Left cardiac atrium (tissue), 4 donors: ENCODE measurements at places on chromosomes 2 and 18. TPM values are rescaled to one million over a fixed set of nuclear protein-coding genes. Genes with fewer than 3 reads are reported as not detected.

DNA sequence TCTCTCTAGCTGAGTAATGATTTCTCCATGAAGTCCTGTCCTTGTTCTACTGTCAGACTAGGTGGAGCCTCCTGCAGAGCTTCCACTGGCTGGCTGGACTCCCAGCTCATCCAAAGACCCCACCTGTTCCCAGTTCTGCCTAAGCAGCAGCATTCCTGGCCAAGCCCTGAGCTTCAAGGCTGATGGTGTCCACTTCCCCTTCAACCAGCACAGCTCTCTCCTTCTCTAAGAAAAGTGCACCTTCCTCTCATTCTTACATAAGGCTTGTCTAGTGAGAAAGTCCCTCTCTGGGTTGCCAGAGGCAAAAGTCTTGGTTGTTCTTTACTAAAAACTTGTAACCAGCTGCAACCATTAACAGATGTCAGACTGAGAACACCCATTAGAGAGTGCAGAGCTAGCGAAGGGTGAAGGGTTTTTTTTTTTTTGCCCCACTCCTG lies 58.9 kb downstream of the CXCR4 start:
- DNase-seq = no peak

- DNase-seq = peak; percentile 42
Observed at GRCh38 chr2:32947484-32948143, 861 bp downstream of the LTBP1 start.

DNA sequence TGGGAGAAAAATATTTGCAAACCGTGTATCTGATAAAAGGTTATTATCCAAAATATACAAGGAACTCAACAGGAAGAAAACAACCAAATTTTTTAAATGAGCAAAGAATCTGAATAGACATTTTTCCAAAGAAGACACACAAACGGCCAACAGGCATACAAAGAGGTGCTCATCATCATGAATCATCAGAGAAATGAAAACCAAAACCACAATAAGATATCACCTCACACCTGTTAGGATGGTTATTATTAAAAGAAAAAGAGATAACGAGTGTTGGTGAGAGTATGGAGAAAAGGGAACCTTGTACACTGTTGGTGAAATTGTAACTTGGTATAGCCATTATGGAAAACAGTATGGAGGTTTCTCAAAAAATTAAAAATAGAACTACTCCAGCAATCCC lies 463.3 kb downstream of the IRS1 start:
- DNase-seq = no peak

GRCh38 chr2:75558136-75558535 lies 2.6 kb downstream of the EVA1A start:
- no peak for DNase-seq

GRCh38 chr2:55357927-55358326 lies 61.7 kb downstream of the CCDC88A start:
- no peak for DNase-seq

DNA sequence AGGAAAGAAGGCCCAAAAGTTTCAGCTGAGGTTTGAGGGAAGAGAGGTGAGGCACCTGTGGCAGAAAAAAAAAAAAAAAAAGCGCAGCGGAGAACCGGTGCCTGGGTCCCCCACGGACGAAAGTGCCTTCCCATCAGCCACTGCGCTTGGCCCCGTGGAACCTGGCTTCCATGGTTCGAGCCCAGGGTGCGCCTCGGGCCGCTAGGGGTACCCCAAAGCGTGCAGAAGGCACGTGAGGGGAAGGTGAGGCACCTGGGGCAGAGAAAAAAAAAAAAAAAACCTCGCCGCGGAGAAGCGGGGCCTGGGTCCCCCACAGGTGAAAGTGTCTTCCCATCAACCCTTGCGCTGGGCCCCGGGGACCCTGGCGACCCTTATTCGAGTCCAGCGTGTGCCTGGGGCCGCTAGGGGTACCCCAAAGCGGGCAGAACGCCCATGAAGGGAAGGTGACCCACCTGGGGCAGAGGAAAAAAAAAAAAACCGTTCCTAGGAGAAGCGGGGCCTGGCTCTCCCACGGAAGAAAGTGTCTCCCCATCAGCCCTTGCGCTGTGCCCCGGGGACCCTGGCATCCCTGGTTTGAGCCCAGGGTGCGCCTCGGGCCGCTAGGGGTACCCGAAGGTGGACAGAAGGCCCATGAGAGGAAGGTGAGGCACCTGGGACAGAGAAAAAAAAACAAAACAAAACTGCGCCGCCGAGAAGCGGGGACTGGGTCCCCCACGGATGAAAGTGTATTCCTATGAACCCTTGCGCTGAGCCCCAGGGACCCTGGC lies 228.6 kb downstream of the CCDC74A start:
- no peak for DNase-seq

DNA sequence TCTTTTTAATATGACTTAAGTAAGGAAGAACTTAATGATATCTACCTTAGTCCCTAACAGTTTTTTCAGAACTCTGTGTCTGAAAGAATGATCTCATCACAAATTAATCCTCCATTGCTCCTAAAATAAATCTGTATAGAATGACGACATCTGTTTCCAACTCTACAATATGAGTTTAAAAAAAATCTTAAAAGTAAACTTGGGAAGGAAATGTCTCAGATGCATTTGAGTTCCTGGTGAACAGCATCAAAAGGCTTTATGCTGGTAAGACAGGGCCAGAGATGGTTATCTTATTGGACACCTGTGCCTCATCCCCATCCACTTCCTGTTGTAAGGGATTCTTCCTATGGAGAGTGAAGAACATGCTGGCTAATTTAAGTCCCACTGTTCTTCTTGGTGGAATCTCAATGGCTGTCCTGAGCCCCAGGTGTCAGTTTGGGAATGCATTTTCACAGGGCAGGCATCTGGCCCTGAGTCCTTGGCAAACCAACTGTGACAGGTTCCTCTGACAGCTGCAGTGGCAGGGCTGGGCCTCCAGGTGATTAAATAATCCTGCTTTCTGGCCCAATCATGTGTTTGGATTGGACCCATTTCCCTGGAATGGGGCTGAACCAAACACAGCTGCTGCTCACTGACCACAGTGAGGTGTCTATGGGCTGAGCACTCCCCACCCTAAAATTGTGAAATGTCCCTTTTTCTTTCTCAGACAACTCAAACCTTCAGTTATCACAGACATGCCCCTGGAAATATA lies 12.9 kb upstream of the NCKAP5 start:
- DNase-seq = no peak

- no peak for DNase-seq
Observed at GRCh38 chr2:169360984-169361705, 1.2 kb downstream of the LRP2 start.

DNA sequence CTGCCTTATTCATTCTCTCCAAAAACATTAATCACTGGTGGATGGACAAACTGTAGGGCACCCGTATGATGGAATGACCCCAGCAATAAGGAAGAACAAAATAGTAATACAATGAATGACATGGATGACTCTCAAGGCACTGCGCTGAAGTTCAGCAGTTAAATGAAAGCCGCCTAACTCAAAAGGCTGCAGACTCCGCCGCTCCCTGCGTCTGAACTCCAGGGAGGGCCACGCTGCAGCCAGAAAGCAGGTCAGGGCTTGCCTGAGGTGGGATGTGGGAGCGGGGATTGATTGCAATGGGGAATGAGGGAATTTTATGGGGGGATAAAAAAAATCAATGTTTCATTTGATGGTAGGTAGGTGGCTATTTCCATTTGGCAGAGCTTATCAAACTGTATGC lies 86.5 kb upstream of the LAPTM4A start:
- no peak for DNase-seq

DNA sequence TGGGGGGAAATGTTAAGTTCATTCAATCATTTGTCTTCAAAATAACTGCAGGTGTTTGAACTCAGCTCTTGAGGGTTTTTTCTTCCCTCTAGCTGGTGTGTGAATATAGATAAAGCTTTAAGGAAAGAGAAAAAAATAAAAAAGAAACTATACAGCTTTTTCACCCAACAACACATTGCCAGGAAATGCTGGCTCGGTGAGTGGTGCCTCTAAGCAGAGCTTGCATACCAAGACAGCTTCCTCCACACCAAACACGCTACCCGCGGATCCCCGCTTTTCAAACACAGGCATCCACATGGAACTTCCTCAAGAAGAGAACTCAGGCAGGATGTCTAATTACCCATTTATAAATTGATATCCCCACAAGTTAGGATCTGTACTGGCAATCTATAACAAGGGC lies 69.8 kb upstream of the TANK start:
- no peak for DNase-seq

- peak; percentile 87 for DNase-seq
Observed at GRCh38 chr2:46164529-46165301, 132.5 kb upstream of the EPAS1 start.

GRCh38 chr2:69397234-69397633 lies 10.2 kb upstream of the GFPT1 start:
- DNase-seq = no peak

DNA sequence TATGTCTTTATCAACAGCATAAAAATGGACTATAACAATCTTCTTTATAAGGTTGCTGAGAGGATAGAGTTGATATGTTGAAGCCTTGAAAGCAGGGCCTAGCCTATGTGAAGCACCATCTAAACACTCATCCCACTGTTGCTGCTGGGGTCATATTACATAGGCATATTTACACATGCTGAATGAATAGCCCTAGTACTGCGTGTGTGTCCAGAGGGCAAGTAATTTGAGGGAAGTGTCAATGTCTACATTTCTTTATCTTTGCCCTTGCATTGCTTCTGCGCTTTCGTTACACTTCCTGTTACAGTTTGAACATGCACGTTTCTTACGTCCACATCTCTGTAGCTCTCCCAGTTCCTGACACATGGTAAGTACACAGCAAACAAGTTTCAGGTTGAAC lies 280.3 kb upstream of the ATP5MC3 start:
- no peak for DNase-seq

- DNase-seq = no peak
Observed at GRCh38 chr18:24388957-24389356, 8.7 kb downstream of the OSBPL1A start.

GRCh38 chr2:102301867-102302362 lies 9.4 kb upstream of the IL1RL1 start:
- no peak for DNase-seq

GRCh38 chr2:77458216-77458615 lies 64.0 kb downstream of the LRRTM4 start:
- no peak for DNase-seq

DNA sequence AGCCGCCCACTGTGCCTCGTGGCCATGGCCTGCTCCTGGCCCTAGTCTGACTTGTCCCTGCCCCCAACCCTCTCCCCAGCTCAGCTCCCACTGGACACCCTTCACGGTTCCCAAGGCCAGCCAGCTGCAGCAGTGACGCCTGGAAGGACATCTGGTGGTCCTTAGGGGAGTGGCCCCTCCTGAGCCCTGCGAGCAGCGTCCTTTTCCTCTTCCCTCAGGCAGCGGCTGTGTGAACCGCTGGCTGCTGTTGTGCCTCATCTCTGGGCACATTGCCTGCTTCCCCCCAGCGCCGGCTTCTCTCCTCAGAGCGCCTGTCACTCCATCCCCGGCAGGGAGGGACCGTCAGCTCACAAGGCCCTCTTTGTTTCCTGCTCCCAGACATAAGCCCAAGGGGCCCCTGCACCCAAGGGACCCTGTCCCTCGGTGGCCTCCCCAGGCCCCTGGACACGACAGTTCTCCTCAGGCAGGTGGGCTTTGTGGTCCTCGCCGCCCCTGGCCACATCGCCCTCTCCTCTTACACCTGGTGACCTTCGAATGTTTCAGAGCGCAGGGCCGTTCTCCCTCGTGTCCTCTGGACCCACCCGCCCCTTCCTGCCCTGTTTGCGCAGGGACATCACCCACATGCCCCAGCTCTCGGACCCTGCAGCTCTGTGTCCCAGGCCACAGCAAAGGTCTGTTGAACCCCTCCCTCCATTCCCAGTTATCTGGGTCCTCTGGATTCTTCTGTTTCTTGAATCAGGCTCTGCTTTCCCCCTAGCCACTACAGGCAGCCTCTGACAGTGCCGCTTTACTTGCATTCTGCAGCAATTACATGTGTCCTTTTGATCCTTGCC lies 35.8 kb downstream of the ANO7 start:
- peak; percentile 56 for DNase-seq

DNA sequence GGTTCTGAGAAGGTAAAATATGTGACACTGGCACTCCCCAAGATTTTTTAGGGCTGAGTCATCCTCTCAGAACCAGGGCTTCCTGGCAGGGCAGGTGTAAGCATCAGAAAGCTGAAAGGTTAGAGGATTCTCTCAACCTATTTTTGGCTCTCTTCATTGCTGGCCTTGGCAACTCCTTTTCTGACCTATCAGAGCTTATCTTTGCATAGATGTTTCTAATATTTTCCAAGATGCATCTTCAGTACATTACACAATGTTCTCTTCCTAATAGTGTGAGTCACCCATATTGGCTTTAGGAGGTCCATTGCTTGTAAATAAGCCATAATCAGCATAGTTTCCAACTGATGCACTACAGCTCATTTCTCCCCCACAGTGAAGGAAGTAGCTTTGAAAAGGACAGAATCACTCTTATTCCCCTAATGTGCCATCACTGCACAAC lies 2008.4 kb upstream of the PIK3C3 start:
- peak; percentile 24 for DNase-seq

DNA sequence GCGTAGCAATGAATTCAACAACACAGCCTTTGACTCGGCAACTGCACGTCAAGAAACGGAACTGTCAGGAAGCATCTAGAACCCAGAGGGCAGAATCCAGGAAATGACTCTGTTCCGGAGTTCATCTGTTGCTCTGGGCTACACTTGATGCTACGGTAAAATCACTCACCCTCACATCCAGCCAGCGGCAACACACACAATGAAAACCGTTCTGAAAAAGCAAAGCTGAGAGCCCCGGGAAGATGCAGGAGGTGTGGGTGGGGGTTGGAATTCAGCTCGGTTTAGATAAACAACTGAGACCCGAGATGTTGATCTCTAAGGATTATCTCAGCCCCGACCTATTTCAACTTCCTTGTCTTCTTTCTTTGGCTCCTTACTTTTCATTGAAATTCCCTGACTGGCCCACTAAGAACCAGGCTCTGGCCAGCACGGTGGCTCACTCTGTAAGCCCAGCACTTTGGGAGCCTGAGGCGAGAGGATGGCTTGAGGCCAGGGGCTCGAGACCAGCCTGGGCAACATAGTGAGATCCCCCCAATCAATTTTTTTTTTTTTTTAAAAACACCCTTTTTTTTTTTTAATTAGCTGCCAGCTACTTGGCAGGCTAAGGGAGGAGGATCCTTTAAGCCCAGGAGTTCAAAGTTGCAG lies 13.3 kb upstream of the RAB17 start:
- peak; percentile 45 for DNase-seq

GRCh38 chr18:66346833-66347588 lies 256.9 kb downstream of the CDH19 start:
- DNase-seq = no peak

The APOB gene
- 25.1 TPM for total RNA-seq

The ZBTB7C gene
- 4.2 TPM for total RNA-seq

The FECH gene
- 25.2 TPM for total RNA-seq

The DPYSL5 gene
- total RNA-seq = not detected

The SERPINB12 gene
- total RNA-seq = not detected

The NCKAP5 gene
- total RNA-seq = 6.2 TPM

The RIT2 gene
- not detected for total RNA-seq

The EEF1B2 gene
- 357 TPM for total RNA-seq

The TDRD15 gene
- total RNA-seq = not detected

The IL36G gene
- total RNA-seq = not detected

The HOXD1 gene
- total RNA-seq = not detected

The ACTR3 gene
- 132 TPM for total RNA-seq

The SERPINB10 gene
- total RNA-seq = not detected

The SPEG gene
- 94.6 TPM for total RNA-seq
